ENCODE measurements at places on chromosomes 11 and 22.

GRCh38 chr11:114172055-114172861 is 112.7 kb downstream of the ZBTB16 start:
- no peak overlapping the region for H3K4me3 ChIP-seq
- no peak for DNase-seq
- 0 out of 2 replicates have a peak, but pooled peaks cover 2% of the 10 kb centered on the region for H3K36me3 ChIP-seq
- H3K27ac ChIP-seq: no peak overlapping the region
- H3K4me1 ChIP-seq: peaks cover 10% of the 10 kb centered on the region
- no peaks in the 10 kb centered on the region for H3K27me3 ChIP-seq

DNA sequence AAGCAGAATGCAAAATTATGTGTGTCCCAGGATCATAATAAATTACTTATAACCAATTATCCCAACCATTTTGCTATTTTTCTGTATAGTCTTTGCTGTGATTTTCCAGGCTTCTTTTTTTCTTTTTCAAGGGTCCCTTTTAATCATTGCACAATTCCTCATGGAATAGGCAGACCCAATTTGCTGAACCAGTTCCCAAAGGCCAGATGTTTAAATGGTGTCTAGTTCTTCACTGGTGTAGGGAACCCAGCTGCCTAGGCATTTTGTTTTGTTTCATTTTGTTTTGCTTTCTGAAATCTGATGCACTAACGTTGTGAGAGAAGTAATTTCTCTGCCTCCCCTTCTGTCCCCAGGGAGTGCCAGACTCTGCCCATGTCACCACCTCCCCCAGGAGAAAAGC is 60.4 kb downstream of the CHST1 start:
- no peaks in the 10 kb centered on the region for H3K36me3 ChIP-seq
- no peak overlapping the region for H3K27ac ChIP-seq

DNA sequence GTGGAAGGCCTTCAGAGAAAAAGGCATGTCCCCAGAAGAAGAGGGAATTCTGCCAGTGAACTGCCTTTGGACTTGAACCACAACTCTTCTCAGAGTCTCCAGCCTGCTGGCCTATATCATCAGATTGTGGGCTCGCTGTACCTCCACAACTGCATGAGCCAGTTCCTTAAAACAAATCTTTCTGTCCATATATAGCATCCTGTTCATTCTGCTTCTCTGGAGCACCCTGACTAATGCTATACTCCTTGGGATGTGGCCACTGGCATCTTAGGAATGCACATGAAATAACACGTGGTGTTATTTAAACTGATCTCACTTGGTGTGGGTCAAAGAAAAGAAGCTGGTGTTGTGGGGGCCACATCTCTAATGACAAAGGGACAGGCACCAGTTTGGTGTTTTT is 58.3 kb upstream of the VSTM5 start:
- DNase-seq: no peak
- no peak overlapping the region for H3K27ac ChIP-seq
- H3K4me3 ChIP-seq: no peak overlapping the region
- H3K36me3 ChIP-seq: no peaks in the 10 kb centered on the region

- no peak overlapping the region for H3K27ac ChIP-seq
- no peaks in the 10 kb centered on the region for H3K4me1 ChIP-seq
- H3K27me3 ChIP-seq: no peaks in the 10 kb centered on the region
- DNase-seq: peak; percentile 49
Observed at GRCh38 chr22:33274214-33275072, 216.3 kb upstream of the SYN3 start.

GRCh38 chr22:50576070-50576469 is 2.2 kb downstream of the CPT1B start:
- DNase-seq: peak; percentile 73
- H3K27ac ChIP-seq: no peak overlapping the region
- H3K27me3 ChIP-seq: no peaks in the 10 kb centered on the region
- H3K4me1 ChIP-seq: no peaks in the 10 kb centered on the region

- H3K27me3 ChIP-seq: no peaks in the 10 kb centered on the region
- no peaks in the 10 kb centered on the region for H3K36me3 ChIP-seq
- H3K4me1 ChIP-seq: peaks cover 24% of the 10 kb centered on the region
- no peak for DNase-seq
- H3K4me3 ChIP-seq: peak overlapping the region; percentile 97
Observed at GRCh38 chr11:118436639-118437207, 431 bp downstream of the KMT2A start.

DNA sequence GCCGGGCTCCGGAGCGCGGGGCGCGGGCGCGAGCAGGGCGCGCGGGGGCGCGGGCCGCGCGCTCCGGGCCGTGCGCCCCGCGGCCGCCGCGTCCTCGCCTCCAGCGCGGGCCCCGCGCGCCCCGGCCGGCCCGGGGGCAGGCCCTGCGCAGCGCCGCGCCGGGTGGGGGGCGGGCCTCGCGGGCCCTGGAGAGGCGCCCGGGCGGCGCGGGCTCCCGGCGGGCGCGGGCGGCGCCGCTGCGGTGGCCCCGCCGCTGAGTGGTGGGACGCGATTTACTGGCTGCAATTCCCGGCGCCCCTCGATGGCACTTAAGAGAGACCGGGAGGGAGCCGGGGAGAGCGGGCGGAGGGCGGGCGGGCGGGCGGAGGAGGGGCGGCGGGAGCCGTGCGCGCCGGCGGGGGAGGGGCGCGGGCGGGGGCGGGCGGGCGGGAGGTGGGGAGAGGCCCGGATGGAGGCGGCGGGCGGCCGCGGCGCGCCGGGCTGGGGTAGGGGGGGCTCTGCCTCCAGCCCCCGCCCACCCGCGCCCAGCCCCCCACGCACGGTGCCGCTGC is 73.2 kb upstream of the TCF20 start:
- peak; percentile 42 for DNase-seq
- H3K4me1 ChIP-seq: no peaks in the 10 kb centered on the region
- peak overlapping the region; percentile 38 for H3K4me3 ChIP-seq

DNA sequence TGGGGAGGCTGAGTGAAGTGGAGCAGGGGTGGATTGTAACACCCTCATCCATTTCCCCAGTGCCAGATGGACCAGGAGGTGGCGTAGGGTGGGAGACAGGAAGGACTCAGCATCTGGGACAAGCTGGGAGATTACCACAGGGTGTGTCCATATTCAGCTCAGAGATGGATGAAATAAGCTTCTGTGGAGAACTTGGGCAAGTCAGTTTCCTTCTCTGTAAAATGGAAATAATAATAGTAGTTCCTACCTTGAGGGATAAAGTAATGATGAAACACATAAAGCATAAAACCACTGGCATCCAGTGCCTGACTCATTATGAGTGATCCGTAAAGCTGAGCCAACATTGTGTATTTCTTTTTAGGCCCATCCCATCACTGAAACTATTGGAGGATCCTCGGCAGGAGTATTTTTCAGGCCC is 607 bp upstream of the ROBO4 start:
- peaks cover 6% of the 10 kb centered on the region for H3K27me3 ChIP-seq
- no peak overlapping the region for H3K27ac ChIP-seq
- H3K36me3 ChIP-seq: no peaks in the 10 kb centered on the region
- no peak for DNase-seq

GRCh38 chr11:8259306-8259959 is 4.2 kb downstream of the LMO1 start:
- no peaks in the 10 kb centered on the region for H3K4me1 ChIP-seq
- no peak overlapping the region for H3K4me3 ChIP-seq
- no peak for DNase-seq
- H3K36me3 ChIP-seq: no peaks in the 10 kb centered on the region

- H3K4me1 ChIP-seq: no peaks in the 10 kb centered on the region
- no peak for DNase-seq
- no peak overlapping the region for H3K27ac ChIP-seq
- H3K27me3 ChIP-seq: no peaks in the 10 kb centered on the region
Observed at GRCh38 chr22:48945621-48946458, 881.8 kb downstream of the BRD1 start.

GRCh38 chr11:82315093-82315492 is 418.6 kb downstream of the FAM181B start:
- no peaks in the 10 kb centered on the region for H3K27me3 ChIP-seq
- peak; percentile 74 for DNase-seq
- H3K27ac ChIP-seq: no peak overlapping the region
- no peaks in the 10 kb centered on the region for H3K36me3 ChIP-seq

- no peak overlapping the region for H3K27ac ChIP-seq
- no peaks in the 10 kb centered on the region for H3K27me3 ChIP-seq
- H3K4me3 ChIP-seq: no peak overlapping the region
- no peaks in the 10 kb centered on the region for H3K36me3 ChIP-seq
- peak; percentile 5 for DNase-seq
Observed at GRCh38 chr11:17590463-17590862, 43.4 kb downstream of the OTOG start.

GRCh38 chr22:39453765-39454378 is 2.9 kb upstream of the MGAT3 start:
- peaks cover 15% of the 10 kb centered on the region for H3K4me1 ChIP-seq
- no peaks in the 10 kb centered on the region for H3K27me3 ChIP-seq
- H3K27ac ChIP-seq: no peak overlapping the region
- no peak overlapping the region for H3K4me3 ChIP-seq
- H3K36me3 ChIP-seq: no peaks in the 10 kb centered on the region

GRCh38 chr11:75946531-75947530 is 131.8 kb downstream of the UVRAG start:
- no peak overlapping the region for H3K4me3 ChIP-seq
- no peak overlapping the region for H3K27ac ChIP-seq
- peaks cover 5% of the 10 kb centered on the region for H3K4me1 ChIP-seq

All from Caco-2 (cell line).